ENCODE measurements at places on chromosomes 5 and 9.

GRCh38 chr9:128344931-128345605 lies 4.7 kb downstream of the SLC27A4 start:
- DNase-seq, result no peak

GRCh38 chr5:145619806-145620310 lies 215.3 kb downstream of the PRELID2 start:
- no peak for DNase-seq

DNA sequence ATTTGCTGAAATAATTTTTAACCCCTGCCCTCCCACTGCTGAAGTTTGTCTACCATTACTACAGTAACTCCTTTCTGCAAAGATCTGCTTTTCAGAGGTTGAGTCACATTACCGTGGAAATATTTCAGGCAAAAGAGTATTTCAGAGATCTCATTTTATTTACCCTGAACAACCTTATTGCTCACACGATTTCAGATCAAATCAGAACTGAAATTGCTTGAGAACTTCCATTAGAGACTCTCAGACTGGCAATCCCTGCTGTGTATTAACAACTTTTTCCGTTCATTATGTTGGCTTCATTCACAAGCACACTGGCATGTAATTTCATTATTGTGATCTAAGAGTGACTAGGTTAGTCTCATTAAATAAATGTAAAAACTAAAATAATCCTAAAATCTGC lies 16.1 kb downstream of the NR6A1 start:
- DNase-seq, result no peak

DNA sequence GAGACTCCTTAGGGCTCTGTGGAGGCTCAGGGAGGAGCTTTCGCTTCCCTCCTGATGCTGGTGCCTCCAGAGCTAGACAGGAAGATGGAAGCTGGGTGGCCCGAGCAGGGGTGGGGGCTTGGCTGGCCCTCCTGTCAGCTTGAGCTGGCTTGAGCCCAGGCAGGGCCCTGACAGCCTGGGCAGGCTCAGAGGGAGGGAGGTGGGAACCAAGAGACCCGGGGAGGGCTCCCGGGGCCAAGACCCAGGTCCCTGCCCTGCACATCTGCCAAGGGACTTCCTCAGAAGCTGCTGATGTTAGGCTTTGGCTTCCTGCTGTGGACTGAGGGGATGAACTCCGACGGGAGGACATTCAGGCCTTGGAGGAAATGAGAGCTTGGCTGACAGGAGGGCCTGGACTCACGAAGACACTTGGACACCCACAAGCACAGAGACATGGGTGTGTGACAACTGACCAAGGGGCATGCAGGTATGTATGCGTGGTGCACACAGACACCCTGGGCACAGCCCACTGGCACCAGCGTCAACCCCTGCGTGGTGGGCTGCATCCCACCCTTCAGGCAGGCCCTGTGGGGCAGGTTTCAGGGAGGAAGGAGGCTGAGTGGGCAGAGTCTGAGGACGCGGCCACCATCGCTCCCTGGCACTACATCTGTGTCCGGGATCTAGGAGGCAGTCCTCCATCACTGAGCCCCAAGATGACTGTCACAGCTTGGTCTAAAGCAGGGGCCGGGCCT lies 1.7 kb upstream of the LTC4S start:
- no peak for DNase-seq

GRCh38 chr9:13142776-13143175 lies 136.7 kb downstream of the MPDZ start:
- no peak for DNase-seq

GRCh38 chr5:79820648-79821047 lies 131.0 kb downstream of the CMYA5 start:
- DNase-seq, result no peak

- DNase-seq, result peak; percentile 78
Observed at GRCh38 chr5:72658761-72659540, 151.7 kb upstream of the ZNF366 start.

- DNase-seq, result no peak
Observed at GRCh38 chr5:124157320-124157719, 589.1 kb downstream of the ZNF608 start.

GRCh38 chr5:160516696-160517530 lies 95.3 kb downstream of the PTTG1 start:
- no peak for DNase-seq

- DNase-seq, result no peak
Observed at GRCh38 chr9:77156646-77157371, 20.5 kb upstream of the VPS13A start.

DNA sequence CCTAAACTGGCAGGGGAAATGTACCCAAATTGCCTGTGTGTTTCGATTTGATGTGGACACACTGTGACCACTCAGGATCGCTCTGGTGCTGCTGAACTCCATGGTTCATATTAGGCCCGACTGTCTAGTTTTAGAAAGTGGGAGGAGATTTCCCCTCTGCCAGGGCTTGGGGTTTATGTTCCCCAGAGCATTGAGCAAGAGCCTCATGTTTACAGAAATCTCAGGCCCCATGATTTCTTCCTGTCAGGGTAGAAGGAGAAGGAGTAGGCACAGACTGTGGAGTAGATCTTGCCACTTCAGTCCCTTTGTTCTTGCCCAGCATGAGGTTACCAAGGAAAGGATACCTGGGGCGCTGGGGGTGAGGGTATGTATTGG lies 40.8 kb upstream of the GLRX start:
- DNase-seq, result no peak

- DNase-seq, result no peak
Observed at GRCh38 chr9:89436963-89437625, 60.8 kb downstream of the SEMA4D start.

GRCh38 chr9:20623021-20623747 lies 885 bp upstream of the MLLT3 start:
- peak; percentile 14 for DNase-seq

- peak; percentile 65 for DNase-seq
Observed at GRCh38 chr5:39624268-39624886, 199.6 kb upstream of the DAB2 start.

- DNase-seq, result no peak
Observed at GRCh38 chr5:176632745-176633144, 2.3 kb downstream of the EIF4E1B start.

- peak; percentile 59 for DNase-seq
Observed at GRCh38 chr9:19641046-19641445, 147.8 kb downstream of the SLC24A2 start.

GRCh38 chr5:77452351-77452750 lies 39.8 kb downstream of the WDR41 start:
- DNase-seq, result no peak

DNA sequence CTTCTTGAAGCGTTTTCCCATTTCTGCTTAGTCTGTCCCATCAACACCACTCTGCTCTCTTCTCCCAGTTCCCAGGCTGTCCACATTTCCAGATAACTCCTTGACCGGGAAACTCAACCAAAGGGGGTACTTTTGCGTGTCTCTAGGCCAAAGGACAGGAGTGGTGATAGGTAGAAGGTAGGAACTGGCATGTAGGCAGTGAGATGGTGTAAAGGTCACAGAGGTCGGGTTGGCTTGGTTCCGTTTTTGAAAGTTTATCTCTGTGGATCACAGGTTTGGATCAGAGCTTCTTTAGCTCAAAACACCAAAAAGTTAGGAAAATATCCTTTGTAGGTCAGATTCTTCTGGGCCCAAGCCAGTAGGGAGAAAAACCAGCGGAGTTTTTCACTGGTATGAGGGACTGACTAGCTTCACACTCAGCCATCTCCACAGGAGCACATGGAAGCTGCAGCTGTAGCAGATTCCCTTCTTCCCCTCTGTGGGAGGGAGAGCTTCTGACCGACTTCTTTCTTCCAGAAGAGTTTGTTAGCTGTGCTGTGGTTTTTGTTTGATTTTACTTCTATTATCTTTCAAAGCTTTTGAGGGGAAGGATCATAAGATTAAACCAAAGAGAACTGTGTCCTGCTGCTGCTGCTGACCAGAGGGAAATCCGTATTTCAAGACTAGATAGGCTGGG lies 98.4 kb upstream of the DMRT1 start:
- no peak for DNase-seq

DNA sequence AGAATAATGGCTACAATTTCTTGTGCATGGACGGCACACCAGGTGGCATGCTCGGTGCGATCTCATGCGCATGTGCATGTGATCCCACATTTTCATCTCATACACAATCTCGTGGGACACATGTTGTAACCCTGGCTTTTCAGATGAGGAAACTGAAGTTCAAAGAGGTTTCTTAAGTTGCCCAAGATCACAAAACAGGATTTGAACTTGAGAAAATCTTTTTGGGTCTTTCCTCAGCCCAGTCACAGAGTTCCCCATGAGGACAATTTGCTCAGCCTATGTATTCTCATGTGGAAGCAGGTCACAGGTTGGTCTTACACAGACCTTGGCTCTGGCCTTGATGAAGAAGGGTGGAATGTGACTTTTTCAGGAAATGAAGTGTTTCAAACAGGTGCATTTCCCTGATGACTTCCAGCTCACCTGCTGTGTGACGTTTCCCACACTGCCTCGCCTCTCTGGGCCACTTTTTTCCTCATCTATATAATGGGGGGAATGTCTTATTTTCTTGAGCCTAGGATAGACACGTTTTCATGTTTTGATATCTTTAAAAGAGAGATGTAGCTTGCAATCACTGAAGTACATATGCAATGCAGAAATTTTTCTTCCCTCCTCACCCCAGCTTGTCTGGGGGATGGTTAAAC lies 7.1 kb upstream of the ORM1 start:
- DNase-seq, result no peak

DNA sequence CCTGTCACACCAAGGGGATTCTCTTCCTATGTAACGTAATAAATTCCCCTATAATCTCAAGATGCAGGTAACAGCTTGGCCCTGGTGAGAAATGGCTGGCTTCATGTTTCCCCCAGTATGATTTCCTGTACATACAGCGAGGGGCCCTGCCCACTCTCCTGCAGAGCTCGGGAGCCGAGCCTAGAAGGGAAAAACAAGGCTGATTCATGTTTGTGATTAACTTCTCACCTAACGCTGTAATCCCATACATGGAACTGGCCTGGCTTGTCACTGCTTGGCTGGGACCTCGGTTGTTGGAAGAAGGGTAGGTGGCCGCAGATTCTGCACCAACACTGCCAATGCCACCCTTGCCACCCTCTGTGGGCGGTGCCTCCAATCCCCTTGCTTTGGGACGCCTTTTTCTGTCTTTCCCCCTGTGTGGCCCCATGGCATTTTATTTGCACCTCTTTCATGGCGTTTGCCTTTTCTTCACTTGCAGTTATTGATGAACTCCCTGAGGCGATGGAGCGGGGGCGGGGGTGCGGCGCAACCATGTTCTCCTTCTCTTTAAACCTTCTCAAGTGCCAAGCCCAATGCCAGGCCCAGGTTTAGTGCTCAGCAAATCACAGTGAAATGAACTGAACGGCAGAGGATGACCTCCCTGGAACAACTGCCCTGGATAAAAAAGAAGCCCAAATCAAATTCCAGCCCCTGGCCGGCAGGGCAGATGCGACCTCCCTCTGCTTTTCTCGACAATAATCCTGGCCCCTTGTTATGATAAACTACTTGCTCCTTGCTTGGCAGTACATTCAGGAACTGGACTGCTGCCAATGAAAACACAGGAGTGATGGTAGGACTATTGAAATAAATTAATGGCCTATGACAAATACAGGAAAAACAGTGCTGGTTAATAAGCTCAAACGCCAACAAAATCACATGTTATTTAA lies 108.1 kb downstream of the TMEM174 start:
- no peak for DNase-seq

DNA sequence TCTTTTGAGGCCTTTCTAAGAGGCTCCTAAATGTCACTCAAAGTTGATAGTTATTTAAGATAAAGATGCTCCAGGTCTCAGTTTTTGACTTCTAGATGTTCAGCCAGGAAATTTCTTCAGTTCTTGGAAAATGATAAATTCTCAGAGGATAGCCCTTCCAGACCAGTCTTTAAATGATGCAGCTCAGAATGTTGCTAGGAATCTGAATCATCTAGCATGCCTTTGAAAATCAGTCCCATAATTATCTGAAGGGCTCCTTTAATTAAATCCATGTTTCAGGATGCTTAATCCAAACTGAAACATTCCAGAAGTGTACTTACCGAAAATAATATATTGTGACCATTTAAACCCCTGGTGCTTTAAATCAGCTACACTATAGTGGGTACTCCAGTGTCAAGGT lies 107.5 kb upstream of the FBN2 start:
- DNase-seq, result no peak

DNA sequence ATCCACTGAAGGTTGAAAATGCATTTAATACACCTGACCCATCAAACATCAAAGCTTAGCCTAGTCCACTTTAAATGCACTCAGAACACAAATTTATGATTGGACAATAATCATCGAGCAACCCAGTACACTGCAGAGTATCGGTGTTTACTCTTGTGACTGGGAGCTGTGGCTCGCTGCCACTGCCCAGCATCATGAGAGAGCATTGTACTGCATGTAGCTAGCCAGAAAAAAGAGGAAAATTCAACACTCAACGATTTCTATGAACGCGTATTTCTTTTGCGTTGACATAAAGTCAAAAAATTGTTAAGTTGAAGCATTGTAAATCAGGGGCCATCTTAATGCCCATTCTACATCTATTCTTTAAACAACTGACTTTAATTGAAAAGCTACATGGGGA lies 95.1 kb upstream of the CD180 start:
- no peak for DNase-seq

- no peak for DNase-seq
Observed at GRCh38 chr9:15851766-15852165, 298.9 kb downstream of the CCDC171 start.

DNA sequence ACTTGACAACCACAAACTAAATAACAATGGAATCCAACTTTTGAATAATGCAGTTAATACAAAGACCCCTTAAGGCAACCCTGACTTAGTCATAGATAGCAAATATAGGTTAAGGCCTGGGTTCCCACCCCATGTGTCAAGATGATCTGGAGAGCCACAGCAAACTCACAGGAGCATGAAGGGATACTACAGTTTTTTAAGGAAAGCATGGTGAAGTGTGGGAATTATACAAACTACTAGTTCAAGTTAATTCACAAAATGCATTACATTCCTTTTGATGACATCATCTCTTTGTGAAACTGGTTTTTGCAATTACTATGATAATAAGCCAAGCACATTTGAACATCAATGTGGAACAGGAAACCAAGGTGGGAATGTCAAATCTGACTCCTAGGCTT lies 50.6 kb downstream of the LHFPL2 start:
- no peak for DNase-seq

GRCh38 chr5:181069767-181070491 lies 29.9 kb downstream of the BTNL9 start:
- peak; percentile 80 for DNase-seq

DNA sequence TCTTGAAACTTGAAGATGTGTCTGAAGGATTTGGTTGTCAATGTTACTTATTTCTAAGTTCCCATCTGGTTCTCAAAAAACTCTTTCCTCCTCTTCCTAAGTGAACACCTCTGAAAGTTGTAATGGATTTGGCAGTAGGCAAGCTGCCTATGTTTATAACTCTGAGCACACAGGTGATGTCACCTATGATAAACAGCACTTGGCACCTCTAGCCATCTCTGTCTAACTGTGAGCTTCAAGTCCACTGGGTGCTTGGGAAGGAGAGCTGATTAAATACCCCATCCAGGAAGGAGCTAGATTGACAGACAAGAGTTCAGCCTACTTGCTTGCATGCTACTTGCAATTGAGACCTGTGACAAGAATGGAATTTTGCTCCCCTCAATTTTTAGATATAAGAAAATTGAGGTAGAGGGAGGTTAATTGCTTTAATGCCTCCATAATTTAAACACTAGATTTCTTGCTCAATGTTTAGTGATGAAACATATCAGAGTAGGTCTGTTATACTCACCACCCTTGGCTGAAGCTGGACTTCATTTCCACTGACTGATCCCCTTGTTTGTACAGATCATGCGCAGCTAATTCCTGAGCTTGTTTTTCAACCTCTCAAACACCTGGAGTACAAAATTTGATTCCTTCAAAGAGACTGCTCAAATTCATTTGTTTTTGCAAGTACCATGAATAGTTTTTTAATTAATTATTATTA lies 49.9 kb downstream of the PDE4D start:
- no peak for DNase-seq

GRCh38 chr9:132825430-132825829 lies 52.7 kb downstream of the AK8 start:
- DNase-seq, result no peak
